ENCODE measurements at places on chromosomes 5 and 9. TPM values are rescaled to one million over a fixed set of nuclear protein-coding genes. Genes with fewer than 3 reads are reported as not detected.

The ITK gene
- 0.30 TPM for total RNA-seq

The SHISAL2B gene
- total RNA-seq: not detected

The F12 gene
- total RNA-seq: not detected

The AFAP1L1 gene
- 29.7 TPM for total RNA-seq

The LPAR1 gene
- 3.5 TPM for total RNA-seq

The PTGDS gene
- 23.3 TPM for total RNA-seq

The CTXN3 gene
- 0.61 TPM for total RNA-seq

DNA sequence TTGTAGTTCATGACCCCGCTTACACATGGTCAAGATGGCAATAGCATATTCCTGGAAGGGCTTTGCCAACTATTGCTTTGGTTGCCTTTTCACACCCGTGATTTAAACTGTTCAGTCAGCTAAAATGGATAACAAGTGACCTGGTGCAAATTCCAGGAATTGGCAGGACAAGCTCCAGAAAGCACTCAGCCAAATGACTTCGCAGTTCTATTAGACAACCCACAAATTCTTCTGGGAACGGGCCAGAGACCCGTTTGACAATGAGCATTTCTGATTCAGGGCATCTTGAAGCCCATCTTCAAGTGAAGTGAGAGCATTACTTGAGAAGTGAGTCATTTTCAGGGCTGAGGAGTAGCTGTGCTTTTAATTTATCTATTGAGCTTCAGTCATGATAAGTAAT, 165.0 kb downstream of the DROSHA start:
- no peaks in the 10 kb centered on the region for H3K4me1 ChIP-seq
- H3K27me3 ChIP-seq: no peaks in the 10 kb centered on the region
- no peak for DNase-seq
- no peaks in the 10 kb centered on the region for H3K36me3 ChIP-seq

- H3K4me1 ChIP-seq: no peaks in the 10 kb centered on the region
- H3K27ac ChIP-seq: no peak overlapping the region
- no peak overlapping the region for H3K4me3 ChIP-seq
- H3K27me3 ChIP-seq: no peaks in the 10 kb centered on the region
Observed at GRCh38 chr5:136453986-136454758, 88.8 kb upstream of the TRPC7 start.

DNA sequence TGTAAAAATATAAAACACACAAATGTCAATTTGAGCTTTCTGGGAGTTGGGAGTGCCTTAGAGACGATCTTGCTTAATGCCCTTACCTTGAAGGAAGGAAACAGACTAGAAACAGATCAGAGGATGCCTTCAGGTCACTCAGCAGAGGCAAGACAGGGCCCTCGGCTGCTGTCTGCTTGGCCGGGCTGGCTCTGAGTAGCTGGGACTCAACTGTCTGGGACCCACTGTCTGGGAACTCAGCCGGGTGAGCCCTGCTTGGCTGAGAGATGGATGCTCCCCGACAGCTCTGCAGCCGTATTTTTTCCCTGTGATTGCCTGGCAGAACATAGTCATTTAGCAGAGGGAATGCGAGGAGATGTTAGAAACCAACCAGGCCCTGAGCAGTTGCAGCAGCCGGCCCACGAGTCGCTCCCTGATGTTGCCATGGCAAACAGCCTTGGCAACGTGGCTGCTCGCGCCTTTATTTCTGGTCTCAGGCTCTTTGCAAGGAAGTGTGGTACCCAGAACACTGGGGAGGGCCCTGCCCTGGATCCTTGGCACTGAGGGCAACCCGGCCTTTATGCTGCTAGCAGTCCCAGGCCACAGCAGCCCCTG, 10.9 kb downstream of the PPARGC1B start:
- no peaks in the 10 kb centered on the region for H3K36me3 ChIP-seq
- H3K4me1 ChIP-seq: peaks cover 39% of the 10 kb centered on the region
- no peak for DNase-seq
- H3K4me3 ChIP-seq: no peak overlapping the region
- H3K27ac ChIP-seq: peak overlapping the region; percentile 98

DNA sequence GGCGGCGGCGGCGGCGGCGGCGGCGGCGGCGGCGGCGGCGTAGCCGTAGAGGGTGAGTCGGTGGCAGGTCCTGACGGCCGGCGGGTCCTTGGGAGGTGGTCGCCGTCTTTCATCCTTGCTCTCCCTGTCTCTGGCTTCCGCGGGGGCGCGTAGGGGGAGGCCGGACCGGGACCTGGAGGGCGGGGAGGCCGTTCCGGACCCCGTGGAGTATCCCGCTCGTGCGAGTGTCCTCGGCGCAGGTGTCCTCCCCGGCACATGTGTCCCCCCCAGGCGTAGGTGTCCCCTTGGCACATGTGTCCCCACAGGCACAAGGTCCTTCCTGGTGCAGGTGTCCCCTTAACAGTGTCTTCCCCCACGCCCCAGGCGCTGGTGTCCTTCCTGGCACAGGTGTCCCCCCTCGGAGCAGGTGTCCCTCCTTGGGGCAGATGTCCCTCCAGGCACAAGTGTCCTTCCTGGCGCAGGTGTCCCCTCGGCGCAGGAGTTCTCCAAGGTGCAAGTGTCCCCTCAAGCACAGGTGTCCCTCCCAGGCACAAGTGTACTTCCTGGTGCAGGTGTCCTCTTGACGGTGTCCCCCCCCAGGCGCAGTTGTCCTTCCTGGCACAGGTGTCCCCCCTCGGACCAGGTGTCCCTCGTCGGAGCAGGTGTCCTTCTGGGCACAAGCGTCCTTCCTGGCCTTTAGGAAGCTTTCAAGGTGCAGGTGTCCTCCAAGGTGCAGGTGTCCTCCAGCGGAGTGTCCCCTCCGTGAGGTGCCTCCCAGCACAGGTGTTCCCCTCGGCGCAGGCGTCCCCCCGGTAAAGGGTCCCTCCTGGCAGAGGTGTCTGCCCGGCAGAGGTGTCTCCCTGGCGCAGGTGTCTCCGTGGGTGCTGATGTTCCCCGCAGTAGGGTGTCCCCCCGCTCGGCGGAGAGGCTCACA, 519 bp downstream of the EXOC3 start:
- H3K4me1 ChIP-seq: peaks cover 17% of the 10 kb centered on the region
- H3K27ac ChIP-seq: peak overlapping the region; percentile 87
- peak overlapping the region; percentile 88 for H3K4me3 ChIP-seq
- no peaks in the 10 kb centered on the region for H3K27me3 ChIP-seq

- no peak overlapping the region for H3K27ac ChIP-seq
- H3K36me3 ChIP-seq: no peaks in the 10 kb centered on the region
- DNase-seq: no peak
- peaks cover 3% of the 10 kb centered on the region for H3K27me3 ChIP-seq
Observed at GRCh38 chr5:160635046-160635445, 213.4 kb downstream of the PTTG1 start.

- no peak overlapping the region for H3K4me3 ChIP-seq
- no peaks in the 10 kb centered on the region for H3K36me3 ChIP-seq
- no peaks in the 10 kb centered on the region for H3K4me1 ChIP-seq
- no peak for DNase-seq
Observed at GRCh38 chr5:50576265-50576664, 90.2 kb upstream of the PARP8 start.

GRCh38 chr5:169805527-169805934, 168.5 kb downstream of the DOCK2 start:
- no peaks in the 10 kb centered on the region for H3K4me1 ChIP-seq
- H3K27ac ChIP-seq: no peak overlapping the region
- H3K27me3 ChIP-seq: no peaks in the 10 kb centered on the region
- no peaks in the 10 kb centered on the region for H3K36me3 ChIP-seq
- DNase-seq: no peak

DNA sequence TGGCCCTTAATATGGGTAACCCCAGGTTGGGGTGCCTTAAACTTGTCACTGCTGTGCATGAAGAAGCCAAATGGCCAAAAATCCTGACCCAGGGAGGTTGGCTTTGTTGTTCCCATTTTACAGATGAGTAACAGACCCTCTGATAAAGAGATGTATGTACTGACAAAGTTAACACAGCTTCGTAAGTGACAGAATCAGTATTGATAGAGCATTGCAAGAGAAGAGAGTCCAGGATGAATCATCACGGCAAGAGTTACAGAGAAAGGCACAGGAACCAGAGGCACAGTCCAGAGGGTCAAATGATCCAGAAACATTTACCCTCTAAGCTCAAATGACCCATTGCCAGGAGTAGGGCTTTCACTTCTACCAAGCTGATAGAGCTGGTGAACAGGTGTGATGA, 103.8 kb upstream of the SMC2 start:
- no peaks in the 10 kb centered on the region for H3K27me3 ChIP-seq
- H3K27ac ChIP-seq: no peak overlapping the region
- no peak overlapping the region for H3K4me3 ChIP-seq
- no peaks in the 10 kb centered on the region for H3K36me3 ChIP-seq
- DNase-seq: no peak

DNA sequence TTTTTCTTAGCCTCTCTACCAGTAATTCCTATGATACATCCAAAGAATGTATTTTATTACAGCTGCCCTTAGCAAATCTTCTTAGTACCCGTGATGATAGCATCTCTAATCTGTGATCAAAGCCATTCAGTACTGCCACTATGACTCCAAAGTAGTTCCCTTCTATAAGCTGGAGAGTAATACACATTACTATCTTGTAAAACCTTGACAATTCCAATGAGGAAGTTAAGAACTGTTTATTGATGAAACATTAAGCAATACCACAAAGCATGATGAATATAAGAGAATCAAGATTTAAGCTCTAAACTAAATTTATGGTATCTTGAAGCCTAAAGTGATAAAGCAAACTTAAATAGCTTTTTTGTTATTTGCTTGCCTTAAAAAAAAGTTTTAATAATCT, 86.1 kb downstream of the SMIM23 start:
- no peaks in the 10 kb centered on the region for H3K4me1 ChIP-seq
- no peak overlapping the region for H3K4me3 ChIP-seq
- DNase-seq: no peak
- H3K36me3 ChIP-seq: peaks cover 90% of the 10 kb centered on the region
- H3K27me3 ChIP-seq: no peaks in the 10 kb centered on the region

DNA sequence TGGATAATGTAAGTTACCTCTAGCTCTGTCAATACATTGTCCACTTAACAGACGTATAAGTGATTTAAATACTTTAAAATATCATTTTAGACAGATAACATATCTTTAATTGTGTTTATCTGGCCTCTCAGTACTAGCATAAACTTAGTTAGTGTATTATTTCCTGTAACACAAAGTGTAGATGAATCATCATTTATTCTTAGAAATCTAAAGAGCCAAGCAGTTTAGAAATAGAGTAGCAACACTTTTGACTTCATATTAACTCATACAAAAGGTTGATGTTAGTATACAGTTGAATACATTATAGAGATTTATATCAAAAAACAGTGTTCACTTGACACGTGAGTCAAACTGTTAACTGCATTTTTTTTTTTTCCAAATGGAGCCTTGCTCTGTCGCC, 18.0 kb downstream of the NCBP1 start:
- no peak overlapping the region for H3K4me3 ChIP-seq
- H3K36me3 ChIP-seq: peaks cover 6% of the 10 kb centered on the region
- H3K27me3 ChIP-seq: no peaks in the 10 kb centered on the region
- no peak for DNase-seq

- H3K4me3 ChIP-seq: no peak overlapping the region
- DNase-seq: no peak
- H3K27ac ChIP-seq: no peak overlapping the region
- no peaks in the 10 kb centered on the region for H3K4me1 ChIP-seq
- no peaks in the 10 kb centered on the region for H3K27me3 ChIP-seq
Observed at GRCh38 chr9:93081931-93082330, 14.1 kb upstream of the CARD19 start.

DNA sequence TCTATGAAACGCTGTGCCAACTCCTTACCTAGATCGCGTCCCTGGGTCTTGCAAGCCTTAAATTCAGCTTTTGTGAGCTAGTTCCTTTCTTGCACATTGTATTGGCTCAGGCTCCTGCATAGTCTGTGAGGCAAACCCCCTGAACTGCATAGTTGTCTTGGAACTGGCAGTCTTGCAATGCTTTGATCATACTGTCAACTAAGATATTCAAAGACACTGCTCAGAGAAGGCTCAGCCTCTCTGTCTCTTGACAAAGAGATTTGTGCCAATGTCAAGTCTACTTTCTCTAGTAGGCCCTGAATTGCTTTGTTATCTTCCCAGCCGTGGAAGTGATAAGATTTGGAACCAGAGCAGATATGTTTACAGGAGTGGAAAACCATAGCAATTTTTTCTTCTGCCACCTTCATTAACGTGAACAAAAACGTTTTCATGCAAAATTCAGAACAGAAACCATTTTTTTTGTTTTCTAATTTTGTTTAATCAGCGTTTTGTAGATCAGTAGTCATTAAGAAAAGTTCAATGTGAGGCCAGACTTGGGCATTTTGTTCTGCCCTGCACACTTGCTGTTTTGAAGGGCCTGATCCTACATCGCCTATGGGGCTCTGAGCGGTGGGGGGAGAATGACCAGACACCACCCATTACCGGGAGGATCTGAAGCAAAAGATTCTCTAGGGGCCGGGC, 27.6 kb upstream of the ENTREP1 start:
- no peaks in the 10 kb centered on the region for H3K4me1 ChIP-seq
- H3K27me3 ChIP-seq: no peaks in the 10 kb centered on the region
- H3K4me3 ChIP-seq: no peak overlapping the region
- DNase-seq: no peak

DNA sequence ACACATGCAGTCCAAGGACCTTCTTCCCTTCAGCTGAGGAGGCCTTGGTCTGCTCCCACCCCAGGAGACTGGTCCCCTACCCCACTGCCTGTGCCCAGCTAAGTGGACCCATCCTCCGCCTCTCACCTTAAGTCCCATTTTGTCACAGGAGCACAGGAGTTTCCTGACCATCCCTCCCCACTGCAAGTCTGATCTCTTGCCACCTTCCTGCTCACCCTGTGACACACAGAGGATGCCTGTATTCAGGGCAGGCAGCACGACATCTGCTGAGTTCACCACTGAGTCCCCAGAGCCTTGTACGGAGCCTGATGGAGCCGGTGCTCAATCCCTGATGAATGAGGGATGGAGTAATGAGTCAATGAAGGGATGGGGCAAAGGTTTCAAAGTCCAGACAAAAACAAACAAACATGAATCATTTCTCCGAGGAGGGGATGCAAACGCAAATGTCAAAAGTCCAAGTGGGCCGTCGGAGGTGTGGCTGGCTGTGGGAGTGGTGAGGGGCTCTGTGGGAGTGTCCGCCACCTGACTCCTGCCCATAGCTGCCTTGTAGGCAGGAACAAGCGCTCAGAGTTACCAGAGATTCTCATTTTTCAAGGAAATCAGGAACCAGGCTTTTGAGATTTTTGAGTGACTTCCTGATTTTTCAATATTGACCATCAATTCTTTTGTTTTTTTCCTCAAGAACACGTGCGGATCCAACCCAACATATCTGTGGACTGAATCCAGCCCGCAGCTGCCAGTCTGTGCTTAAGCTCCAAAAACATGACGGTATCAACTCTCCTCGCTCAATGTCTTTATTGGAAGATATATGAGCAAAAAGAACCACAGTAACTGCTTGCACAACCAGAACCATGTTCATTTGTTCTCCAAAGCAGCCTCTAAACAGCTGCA, 4.4 kb downstream of the RAPGEF1 start:
- H3K36me3 ChIP-seq: no peaks in the 10 kb centered on the region
- peak overlapping the region; percentile 89 for H3K27ac ChIP-seq
- peaks cover 87% of the 10 kb centered on the region for H3K4me1 ChIP-seq
- peak overlapping the region; percentile 16 for H3K4me3 ChIP-seq
- H3K27me3 ChIP-seq: no peaks in the 10 kb centered on the region

DNA sequence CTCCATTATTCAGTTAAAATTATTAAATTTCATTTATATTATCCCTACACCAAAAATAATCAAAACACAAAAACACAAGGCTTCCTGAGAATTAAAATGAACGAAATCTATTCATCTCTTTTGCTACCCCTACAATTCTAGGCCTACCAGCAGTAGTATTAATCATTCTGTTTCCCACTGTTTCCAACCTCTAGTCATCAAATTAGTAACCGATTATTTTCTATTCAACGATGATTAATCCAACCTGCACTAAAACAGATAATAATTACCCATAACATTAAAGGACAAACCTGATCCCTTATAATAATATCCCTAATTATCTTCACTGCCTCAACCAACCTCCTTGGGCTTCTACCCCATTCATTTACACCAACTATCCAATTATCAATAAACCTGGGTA, 86.0 kb downstream of the INSL6 start:
- no peak overlapping the region for H3K4me3 ChIP-seq
- H3K36me3 ChIP-seq: peaks cover 15% of the 10 kb centered on the region
- no peak overlapping the region for H3K27ac ChIP-seq
- no peak for DNase-seq

Data from psoas muscle (tissue), 8 donors.